Mucosa of descending colon (tissue), 3 donors: ENCODE measurements at places on chromosomes 3 and 15. TPM values are rescaled to one million over a fixed set of nuclear protein-coding genes. Genes with fewer than 3 reads are reported as not detected.

The SEC22C gene
- total RNA-seq = 34.2 TPM

The WDR93 gene
- 0.14 TPM for total RNA-seq

The DPPA2 gene
- total RNA-seq = not detected

The CCDC9B gene
- total RNA-seq = 34.9 TPM
